RWPE2 (cell line): ENCODE measurements at places on chromosomes 2 and 18.

DNA sequence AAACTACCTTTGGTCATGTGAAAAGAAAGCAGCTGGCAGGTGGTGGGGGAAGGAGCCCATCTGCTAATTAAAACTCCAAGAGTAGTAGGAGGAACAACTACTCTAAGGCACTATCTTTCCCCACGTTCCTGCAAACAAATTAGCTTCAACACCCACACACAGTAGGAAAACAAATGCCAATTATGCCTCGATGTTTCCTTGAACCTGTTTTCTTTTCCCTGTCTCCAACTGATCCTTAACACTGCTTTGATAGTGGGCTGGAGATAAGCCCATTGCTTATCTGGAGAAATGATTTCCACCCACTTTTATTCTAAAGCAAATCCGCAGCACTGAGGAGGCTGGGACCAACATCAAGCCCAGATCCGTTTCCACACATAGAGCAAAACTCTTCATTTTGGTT is 36.0 kb downstream of the DDX18 start:
- DNase-seq: no peak

DNA sequence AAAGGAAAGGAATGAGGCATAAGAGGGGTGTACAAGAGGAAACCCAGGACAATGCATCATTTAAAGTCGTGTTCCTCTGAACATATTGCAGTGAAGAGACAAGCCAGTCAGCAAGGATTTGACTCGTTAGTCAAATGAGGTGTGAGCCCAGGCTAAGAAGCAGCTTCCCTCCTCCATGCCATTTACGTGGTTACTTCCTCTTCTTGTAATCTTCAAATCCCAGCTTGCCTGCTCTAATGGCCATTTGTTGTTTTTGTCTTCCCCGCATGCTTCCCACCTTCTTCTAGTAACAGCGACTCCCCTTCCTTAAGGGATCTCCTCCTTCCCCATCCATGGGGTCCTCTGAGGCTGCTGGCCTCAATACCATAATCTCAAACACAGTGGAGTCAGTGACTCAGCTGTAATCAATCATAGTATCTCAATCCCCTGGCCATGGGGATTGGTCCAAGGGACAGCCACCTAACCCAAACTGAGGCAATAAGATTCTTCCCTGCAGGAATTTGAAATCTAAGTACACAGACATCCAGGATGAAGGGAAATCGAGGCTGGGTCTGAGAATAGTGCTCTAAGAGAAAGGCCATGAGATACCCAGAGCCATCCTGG is 37.6 kb downstream of the SLC14A1 start:
- no peak for DNase-seq

GRCh38 chr2:67485431-67485830 is 88.3 kb downstream of the ETAA1 start:
- DNase-seq: no peak

- no peak for DNase-seq
Observed at GRCh38 chr2:217822296-217823252, 180.2 kb downstream of the TNS1 start.

- DNase-seq: no peak
Observed at GRCh38 chr18:13622751-13623150, 103.6 kb downstream of the FAM210A start.

DNA sequence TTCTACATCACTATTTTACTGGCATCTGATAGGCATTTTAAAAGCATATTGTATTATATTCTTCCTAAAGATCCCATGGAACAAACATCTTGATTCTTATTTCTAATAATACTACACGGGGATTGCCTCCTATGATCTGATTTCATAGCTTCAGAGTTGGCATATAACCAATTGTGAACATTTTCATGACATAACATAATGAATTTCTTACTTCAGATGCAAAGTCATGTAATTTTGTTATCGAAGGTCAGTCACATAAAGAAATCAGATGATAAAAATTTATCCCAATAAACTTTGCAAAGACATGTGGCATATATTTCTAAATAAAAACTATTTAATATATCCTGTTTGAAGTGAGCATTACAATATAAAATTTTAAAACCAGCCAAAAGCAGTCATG is 93.3 kb downstream of the COL5A2 start:
- no peak for DNase-seq

- no peak for DNase-seq
Observed at GRCh38 chr18:80205294-80205693, 42.0 kb downstream of the PARD6G start.

GRCh38 chr2:204913312-204913711 is 368.0 kb downstream of the PARD3B start:
- no peak for DNase-seq
